Activated CD8-positive, alpha-beta memory T cell treated with anti-CD3 and anti-CD28 coated beads, Interleukin-2, amount 50 U/mL, for 4 hours (primary cell): ENCODE measurements at places on chromosomes 16 and 17.

DNA sequence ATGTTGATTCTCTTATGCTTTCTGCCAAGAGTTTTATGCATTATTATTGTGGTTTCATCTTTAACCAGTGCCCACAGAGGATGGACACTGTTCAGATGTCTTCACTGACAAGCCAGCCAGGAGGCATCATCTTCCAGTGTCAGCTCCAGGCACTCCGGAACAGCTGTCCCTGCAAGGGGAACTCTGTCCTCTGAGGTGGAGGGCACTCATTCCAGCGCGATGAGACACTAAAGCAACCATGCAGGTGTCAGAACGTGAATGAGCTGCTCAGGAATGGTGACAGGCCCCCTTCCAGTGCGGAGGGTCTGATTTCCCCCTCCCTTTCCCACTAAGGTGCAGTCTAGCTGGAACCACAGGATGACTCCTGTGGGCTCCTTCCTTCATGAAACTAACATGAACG is 117.5 kb downstream of the NOG start:
- no peak for DNase-seq

DNA sequence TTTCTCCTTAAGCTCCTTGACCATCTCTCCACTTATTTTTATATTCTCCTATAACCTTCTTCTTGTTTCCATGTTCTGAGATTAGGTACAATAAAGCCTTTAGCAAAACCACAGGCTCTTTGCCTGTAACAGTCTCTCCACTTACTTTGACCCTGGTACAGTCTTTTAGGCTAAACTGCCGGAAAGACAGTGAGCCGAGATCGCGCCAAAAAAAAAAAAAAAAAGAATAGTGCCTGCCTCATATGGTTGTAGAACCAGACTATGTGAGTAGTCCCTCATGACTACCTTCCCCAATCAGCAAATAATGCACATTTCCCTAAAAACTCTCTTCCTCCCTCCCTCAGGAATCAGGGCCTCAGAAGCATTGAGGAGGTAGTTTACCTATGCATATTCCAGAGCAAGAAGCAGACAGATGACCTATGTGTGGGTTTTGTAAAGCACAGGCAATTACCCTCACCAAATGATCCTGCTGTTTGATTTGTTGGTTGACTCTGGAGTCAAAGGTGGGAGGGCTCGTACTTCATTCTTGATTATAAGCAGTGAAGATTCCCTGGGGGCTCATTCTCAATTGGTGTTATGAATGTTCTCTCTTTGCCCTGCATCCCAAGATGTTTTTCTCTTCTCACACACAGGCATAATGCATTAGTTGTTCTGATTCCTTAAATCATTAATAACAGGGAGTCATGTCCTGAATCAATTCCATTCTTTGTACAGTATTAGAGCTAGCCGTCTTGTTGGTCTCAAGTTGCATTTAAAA is 8.9 kb upstream of the NME1 start:
- no peak for DNase-seq

DNA sequence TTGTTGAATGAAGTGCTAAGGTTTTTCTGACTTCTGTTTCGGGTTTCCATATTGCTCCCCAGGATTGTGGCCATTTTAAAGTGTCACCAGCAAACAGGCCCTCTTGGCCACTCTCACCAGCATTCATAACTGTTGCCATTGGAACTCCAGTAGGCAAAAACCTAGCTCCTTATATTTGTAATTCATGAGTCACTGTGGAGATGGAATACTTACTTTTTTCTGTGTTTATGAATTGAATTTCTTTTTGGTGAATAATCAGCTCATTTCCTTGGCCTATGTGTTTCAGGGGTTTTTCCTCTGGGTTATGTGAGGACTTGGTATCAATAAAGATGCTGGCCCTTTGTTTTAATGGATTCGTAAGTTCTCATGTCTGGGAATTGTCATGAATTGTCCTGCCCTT is 255.1 kb downstream of the SNX29 start:
- DNase-seq: no peak

GRCh38 chr16:85902366-85903155 is 3.6 kb downstream of the IRF8 start:
- DNase-seq: peak; percentile 64

DNA sequence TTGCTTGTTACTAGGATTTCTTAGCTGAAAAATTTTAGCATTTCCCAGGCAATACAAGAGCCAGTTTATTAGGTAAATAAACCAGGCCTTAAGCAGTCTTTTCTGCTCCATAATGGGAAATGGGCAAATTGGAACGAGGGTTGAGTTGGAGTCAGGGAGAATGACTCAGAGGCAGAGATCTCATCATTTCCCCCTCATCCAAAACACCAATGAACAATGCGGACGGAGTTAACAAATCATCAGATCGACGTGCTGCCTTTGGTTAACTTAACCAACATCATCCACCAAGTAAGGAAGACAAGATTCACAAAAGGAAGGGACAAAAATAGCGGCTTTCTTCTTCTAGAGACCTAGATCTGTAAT is 243.5 kb downstream of the STX8 start:
- DNase-seq: no peak

DNA sequence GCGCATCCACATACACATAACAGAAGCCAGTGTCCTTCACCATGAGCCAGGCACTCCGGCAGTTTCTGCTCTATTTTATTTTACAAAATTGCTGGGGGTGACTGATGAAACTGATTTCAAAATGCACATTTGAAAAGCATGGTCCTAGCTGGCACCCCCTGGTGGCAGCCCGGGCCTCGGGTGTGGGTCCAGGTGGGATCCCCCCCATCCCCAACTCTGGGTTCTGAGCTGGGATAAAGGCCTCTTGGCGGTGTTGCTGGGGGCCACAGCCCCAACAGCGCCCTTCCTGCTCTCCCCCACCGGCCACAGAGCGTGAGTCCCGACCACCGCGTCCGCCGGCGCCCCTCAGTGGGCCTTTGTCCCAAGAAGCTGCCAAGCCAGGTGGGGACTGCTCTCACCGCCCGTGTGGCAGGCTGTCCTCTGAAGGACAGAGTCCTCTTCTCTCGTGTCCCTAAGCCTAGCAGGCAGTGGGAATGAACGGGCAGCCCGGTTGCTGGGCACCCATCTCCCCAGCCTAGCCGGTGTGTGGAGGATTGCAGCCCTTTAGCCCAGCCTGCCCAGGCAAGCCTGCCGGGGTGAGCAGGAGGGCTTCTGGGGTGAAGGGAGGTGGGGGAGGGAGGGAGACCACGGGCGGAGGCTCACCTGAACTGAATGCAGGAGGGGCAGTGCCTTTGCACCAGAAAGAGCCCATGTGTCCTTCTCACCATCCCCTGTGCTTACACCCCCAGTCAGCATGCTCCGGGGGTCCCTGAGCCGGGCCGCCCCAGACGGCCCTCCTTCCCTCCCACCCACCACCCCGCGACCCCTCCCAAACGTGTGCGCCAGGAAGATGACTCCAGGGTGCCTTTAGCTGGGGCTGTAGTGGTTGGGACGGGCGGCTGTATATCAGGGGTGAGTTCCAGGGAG is 898 bp downstream of the SNAI3 start:
- DNase-seq: peak; percentile 75

- peak; percentile 25 for DNase-seq
These were observed 53.9 kb upstream of the ERCC4 start for GRCh38 chr16:13866073-13866472.

GRCh38 chr17:48603959-48604769 is 622 bp downstream of the HOXB6 start:
- no peak for DNase-seq

DNA sequence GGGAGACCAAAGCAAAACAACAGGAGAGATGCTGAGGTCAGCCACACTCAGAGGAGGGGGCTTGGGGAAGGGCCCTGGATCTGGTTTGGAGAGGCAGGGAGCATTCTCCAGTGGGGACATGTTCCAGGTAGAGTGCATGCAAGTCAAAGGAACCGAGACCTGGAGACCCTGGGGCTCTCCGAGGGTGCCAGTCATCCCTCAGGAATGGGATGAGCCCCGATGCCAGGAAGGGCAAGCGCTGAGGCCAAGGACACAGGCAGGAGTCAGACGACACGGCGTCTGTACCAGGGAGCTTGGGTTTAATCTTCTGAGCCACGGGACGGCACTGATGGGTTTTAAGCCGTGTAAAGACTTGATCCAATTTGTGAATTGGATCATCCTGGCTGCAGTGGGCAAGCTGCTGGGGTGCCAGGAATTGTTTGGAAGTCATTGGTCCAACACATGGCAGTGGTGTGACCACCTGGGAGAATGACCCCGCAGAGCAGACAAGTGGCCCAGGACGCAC is 32.9 kb upstream of the ANKRD40CL start:
- DNase-seq: no peak

DNA sequence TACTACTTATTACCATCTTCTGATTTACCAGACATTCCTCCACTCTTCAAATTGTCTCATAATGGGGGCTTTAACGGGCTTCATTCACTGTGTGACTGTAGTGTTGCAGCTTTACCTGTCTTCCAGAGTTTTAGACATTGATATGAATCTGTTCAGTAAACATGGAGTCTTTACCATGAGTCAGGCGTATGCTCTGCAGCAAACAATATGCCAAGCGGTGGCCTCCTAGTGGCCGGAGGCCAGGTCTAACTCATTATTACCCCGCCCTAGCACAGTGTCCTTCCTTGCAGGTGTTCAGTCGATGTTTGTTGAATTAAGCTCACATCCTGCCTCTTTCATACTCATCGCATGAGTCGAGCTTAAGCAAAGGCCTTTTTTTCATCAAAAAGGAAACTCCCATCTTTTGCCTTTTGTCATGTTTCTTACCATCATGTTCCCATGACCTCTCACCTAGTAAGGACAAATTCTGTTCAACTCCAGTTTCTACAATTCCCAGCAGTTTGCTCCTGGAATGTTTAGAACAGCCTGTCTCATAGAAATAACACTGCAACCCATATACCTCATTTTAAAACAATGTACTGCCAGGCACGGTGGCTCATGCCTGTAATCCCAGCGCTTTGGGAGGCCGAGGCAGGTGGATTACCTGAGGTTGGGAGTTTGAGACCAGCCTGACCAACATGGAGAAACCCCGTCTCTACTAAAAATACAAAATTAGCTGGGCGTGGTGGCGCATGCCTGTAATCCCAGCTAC is 39.4 kb downstream of the TUBD1 start:
- peak; percentile 34 for DNase-seq

DNA sequence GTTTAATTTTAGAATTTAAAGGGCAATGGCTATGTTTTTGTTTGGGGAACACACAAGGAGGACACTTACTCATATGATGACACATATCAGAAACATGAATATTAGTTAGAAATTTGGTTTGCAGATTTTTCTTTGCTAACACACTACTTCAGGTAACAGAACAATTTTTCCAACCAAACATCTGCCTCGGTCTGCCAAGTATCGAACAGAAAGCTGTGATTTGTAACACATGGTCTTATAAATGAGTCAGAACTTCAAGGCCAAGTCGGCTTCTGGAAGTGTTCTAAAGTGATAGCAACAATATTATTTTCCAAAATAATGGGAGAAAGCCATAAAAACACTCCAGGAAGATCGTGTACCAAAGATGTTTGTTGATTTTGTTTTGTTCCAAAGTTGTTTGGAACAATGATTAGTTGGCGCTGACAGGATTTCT is 75.9 kb upstream of the PMFBP1 start:
- DNase-seq: no peak

- DNase-seq: no peak
These were observed 5.0 kb upstream of the WFIKKN2 start for GRCh38 chr17:50830352-50830751.

DNA sequence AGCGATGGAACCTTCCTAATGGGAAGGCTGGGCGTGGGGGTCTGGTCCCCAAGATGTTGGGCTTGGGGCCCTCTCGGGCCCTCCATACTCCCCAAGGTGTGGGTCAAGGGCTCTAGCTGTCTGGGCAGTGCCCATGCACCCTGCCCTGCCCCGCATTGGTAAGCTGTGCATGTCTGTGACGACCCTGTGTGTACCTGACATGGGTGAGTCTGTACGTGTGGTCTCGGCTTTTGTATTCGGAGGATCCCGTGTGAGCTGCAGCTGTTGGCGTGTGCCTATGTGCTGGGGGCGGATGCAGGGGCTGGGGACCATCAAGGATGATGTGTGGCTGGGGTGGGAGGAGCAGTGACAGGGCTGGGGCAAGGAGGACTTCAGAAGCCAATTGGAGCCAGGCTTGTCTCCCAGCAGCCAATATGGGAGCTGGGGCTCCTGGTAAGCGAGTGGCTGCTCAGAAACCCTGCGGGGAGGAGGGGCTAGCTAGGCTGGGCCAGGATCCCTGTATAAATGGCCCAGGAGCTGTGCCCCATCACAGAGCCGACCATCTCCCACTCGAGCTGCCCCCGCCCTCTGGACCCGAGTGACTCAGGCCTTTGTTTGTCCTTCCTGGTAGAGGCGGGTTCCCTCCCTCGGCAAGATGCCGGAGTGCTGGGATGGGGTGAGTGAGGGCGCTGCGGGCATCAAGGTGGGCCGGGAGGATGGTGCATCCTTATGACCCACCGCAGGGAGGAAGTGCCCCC is at the start of gene NDRG4:
NDRG4 (plus strand) TSS at position 529 of the 737 bp plus-strand sequence; CDS start at position 635, 106 bp downstream.
- no peak for DNase-seq

DNA sequence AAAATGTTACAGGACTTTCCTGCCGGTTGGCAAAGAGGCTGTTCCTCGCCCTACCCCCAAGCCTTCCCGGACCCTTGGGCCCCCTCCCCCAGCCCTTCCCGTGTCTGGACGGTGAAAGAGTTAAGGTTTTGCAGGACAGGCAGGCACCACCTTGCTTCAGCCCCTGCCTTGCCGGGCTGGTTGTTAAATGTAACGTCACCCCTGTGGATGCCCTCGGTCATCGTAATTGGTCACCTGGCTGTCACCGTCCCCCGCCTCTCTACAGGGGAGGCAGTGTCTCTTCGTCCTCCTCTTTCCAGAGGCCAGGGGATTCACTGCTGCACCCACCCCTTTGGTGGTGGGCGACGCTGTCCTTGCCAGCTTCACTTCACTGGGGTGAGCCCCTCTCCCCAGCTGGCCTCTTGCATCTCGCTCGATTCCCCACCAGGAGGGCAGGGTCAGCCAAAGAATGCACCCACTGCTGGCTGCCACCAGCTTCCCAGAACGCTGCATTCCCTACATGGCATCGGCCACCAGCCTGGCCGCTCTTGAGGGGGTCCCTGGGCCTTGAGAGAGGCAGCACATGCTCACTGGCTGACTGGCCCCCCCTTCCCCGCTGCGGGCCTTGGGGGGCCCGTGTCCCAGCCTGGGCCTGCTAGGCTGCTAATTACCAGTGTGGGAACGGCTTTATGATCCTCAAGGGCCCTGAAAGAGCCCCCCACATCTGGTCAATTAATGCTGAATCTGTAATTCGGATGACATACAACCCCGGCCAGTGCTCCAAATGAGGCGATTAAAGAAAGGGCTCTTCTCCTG is 25.2 kb upstream of the GSE1 start:
- no peak for DNase-seq

GRCh38 chr17:18235743-18236256 is 10.4 kb downstream of the LLGL1 start:
- DNase-seq: no peak
